H1 (cell line): ENCODE measurements at places on chromosomes 1 and 21. TPM values are rescaled to one million over a fixed set of nuclear protein-coding genes. Genes with fewer than 3 reads are reported as not detected.

Gene CNR2
- not detected in 2 replicates for total RNA-seq

DNA sequence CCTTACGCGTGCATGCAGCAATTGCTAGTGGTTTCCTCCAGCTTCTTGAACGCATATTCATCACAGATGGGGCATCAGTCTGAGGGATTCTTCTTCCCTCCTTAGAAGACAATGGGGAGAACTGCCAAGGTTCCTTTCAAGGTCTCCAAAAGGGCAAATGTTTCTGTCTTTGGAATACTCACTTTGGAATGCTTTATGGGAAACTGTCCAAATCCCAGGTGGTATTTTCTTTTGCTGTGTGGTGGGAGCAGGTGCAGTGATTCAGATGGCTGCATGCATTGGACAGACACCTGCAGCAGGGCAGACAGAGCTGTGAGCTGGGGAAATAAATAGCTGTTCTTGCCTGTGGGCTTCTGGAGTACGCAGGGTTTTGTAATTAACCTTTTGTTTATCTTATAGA is 40.5 kb downstream of the URB2 start:
- H3K27me3 ChIP-seq = no peaks in the 10 kb centered on the region
- H3K4me1 ChIP-seq = no peaks in the 10 kb centered on the region
- no peak for DNase-seq
- no peaks in the 10 kb centered on the region for H3K36me3 ChIP-seq
- no peak overlapping the region for H3K4me3 ChIP-seq

- no peaks in the 10 kb centered on the region for H3K27me3 ChIP-seq
- H3K27ac ChIP-seq = peak overlapping the region; percentile 17; the same call in 1 of the 2 replicates
- no peak for DNase-seq
- no peak overlapping the region for H3K4me3 ChIP-seq
Observed at GRCh38 chr1:9720785-9721605, 69.5 kb downstream of the PIK3CD start.

GRCh38 chr1:21955501-21956281 is 18.6 kb upstream of the HSPG2 start:
- no peak overlapping the region for H3K4me3 ChIP-seq
- no peaks in the 10 kb centered on the region for H3K27me3 ChIP-seq
- H3K27ac ChIP-seq = peak overlapping the region; percentile 29; the same call in 1 of the 2 replicates
- DNase-seq = no peak
- no peaks in the 10 kb centered on the region for H3K36me3 ChIP-seq

DNA sequence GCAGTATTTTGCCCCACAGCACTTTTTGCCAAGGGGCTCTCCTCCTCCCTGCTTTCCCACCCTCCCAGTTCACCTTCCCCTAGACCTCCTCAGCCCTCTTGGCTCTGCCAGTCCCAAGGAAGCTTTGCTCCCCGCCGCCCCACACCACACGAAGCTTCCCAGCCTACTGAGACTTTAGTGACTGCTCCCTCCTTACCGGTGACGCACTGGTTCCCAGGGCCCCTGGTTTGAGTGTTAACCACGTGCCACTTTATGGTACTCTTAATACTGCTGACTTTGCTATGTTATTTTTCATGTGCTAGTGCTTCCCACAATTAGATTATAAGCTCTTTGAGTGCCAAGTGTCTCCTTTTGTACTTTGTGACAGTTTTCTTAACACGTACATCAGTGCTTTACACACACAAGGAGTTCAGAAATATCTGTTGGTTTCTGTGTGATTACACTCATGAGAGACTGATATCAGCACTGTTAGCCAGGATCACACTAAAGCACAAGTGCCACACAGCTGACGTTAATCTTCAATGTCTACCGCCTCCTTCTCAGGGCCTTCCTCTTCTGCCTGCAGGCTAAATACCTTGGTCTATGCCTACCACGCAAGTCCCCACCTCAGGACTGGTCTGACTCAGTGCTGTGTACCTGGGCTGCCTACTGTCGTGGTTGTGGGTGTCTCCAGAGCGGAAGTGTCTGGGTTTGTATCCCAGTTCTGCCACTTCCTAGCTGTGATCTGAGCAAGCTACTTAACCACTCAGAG is 61.0 kb downstream of the DNTTIP2 start:
- H3K36me3 ChIP-seq = no peaks in the 10 kb centered on the region
- H3K27me3 ChIP-seq = no peaks in the 10 kb centered on the region
- H3K27ac ChIP-seq = no peak overlapping the region
- H3K4me3 ChIP-seq = no peak overlapping the region

Gene ROR1
- total RNA-seq = 70.3 and 73.6 TPM in 2 replicates

DNA sequence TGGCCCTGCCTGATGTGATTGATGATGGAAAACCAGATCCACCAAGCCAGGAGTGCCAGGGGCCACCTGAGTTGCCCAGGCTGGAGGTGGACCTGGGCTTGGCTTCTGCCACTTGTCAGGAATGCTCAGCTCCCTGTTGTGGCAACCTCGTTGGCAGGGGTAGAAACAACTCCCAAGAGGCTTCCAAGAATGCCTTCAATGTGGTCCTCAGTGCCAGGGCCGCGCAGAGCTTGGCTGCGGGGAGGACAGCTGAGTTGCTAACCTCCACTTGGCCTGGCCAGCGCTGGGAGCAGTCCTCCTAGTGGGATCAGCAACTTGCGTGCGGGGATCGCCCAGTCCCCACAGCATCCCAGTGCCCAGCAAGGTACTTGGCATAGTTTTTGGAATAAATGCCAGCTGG is 9.0 kb downstream of the MYOM3 start:
- no peaks in the 10 kb centered on the region for H3K36me3 ChIP-seq
- H3K4me3 ChIP-seq = no peak overlapping the region
- no peaks in the 10 kb centered on the region for H3K4me1 ChIP-seq
- no peak for DNase-seq

GRCh38 chr1:114756009-114756892 is 1.5 kb downstream of the CSDE1 start:
- H3K36me3 ChIP-seq = no peaks in the 10 kb centered on the region
- no peaks in the 10 kb centered on the region for H3K27me3 ChIP-seq
- DNase-seq = no peak
- H3K4me1 ChIP-seq = no peaks in the 10 kb centered on the region

DNA sequence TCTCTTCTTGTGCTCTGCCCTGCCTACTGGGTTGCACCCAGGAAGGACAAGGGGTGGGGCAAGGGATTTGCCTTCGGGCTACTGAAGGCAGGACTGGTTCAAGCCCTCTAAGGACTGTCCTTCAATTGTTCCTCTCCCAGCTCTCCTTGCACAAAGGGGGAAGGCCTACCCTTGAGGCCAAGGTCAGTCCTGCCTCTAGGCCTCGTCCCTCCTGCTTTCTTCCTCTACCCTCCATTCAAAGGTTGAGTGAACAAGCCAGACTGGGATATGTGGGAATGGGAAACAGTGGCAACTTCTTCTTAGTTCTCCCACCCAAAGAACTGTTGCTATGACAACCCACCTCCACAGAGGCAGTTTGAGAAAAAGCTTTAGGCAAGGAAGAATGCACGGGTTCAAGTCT is 2.7 kb downstream of the LURAP1 start:
- H3K36me3 ChIP-seq = no peaks in the 10 kb centered on the region; the same call in 1 of the 2 replicates
- no peak overlapping the region for H3K4me3 ChIP-seq
- no peak overlapping the region for H3K27ac ChIP-seq
- no peaks in the 10 kb centered on the region for H3K27me3 ChIP-seq

Gene C4BPA
- total RNA-seq = not detected in 2 replicates

DNA sequence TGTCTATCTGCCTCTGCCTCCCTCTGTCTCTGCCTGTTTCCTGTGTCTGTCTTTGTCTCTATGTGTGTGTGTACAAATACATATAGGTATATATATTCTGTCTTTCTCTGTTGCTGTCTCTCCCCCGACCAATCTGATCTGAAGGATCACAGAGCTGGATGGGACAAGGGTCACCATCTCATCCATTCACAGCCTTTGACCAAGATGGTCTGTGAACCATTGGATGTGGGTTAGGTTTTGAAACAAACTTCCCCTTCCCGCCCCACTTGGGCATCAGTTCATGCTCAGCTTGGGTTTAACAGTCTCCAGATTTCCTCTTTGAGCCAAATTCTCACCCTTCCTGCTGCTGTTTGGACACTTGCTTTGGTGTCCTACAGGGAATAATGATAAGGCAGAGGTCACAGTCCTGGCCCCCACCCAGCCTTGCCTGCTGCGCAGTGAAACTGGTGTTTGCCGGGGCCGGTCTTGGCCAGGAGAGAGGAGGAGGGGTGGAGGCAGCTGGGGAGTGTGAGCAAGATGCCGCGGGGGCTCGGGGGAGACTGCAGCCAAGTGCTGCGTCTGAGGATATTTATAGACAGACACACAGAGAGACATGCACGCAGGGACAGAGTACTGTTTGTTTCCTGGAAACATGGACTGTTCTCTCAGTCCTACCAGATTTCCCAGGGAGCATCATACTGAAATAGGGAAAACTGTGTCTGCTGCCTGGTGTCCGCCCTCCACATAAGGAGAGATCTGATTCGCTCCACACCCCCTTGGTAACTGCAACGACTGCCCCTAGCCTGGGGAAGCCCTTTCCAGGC is 27.0 kb upstream of the BTG2 start:
- H3K27me3 ChIP-seq = no peaks in the 10 kb centered on the region
- H3K4me1 ChIP-seq = peaks cover 3% of the 10 kb centered on the region
- H3K27ac ChIP-seq = no peak overlapping the region
- no peak for DNase-seq
- H3K4me3 ChIP-seq = peak overlapping the region; percentile 30; the same call in 1 of the 2 replicates
- no peaks in the 10 kb centered on the region for H3K36me3 ChIP-seq

GRCh38 chr1:25194572-25195020 is 37.7 kb downstream of the SYF2 start:
- no peaks in the 10 kb centered on the region for H3K27me3 ChIP-seq
- H3K4me1 ChIP-seq = 0 out of 2 replicates have a peak, but pooled peaks cover 2% of the 10 kb centered on the region
- H3K36me3 ChIP-seq = no peaks in the 10 kb centered on the region
- H3K27ac ChIP-seq = no peak overlapping the region
- DNase-seq = no peak

GRCh38 chr1:235648407-235648907 is 1.1 kb downstream of the GNG4 start:
- H3K36me3 ChIP-seq = no peaks in the 10 kb centered on the region
- DNase-seq = no peak
- no peaks in the 10 kb centered on the region for H3K27me3 ChIP-seq
- no peak overlapping the region for H3K27ac ChIP-seq
- peak overlapping the region; percentile 69 for H3K4me3 ChIP-seq

GRCh38 chr1:27562021-27562420 is 41.9 kb downstream of the AHDC1 start:
- no peak overlapping the region for H3K27ac ChIP-seq
- H3K27me3 ChIP-seq = no peaks in the 10 kb centered on the region
- H3K4me3 ChIP-seq = no peak overlapping the region
- no peak for DNase-seq
- no peaks in the 10 kb centered on the region for H3K36me3 ChIP-seq
- peaks cover 33% of the 10 kb centered on the region for H3K4me1 ChIP-seq

DNA sequence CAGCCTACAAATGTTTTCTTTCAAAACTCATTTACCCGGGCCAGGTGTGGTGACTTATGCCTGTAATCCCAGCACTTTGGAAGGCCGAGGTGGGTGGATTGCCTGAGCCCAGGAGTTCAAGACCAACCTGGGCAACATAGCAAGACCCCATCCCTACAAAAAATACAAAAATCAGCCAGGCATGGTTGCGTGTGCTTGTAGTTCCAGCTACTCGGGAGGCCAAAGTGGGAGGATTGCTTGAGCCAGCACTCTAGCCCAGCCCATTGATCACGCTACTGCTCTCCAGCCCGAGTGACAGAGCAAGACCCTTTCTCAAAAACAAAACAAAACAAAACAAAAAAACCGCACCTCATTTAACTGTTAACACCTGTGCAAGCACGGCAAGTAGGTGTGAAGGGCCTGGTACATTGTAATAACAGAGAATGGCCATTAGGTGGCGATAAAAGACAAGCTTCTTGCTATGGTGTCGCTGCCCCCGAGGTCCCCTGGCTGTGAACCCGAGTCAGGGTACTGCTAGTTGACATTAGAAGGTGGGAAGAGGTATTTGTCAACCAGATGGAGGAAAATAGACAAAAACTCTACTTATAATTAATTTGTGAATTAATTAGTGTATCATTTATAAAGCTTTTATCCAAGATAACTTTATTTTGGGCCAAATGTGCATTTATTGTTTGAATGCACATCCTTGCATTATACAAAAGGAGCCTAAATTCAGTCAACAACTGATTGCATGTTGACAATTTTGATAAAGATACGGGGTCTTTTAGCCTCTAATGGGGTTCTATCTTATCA is 66.5 kb downstream of the SH3BGR start:
- no peaks in the 10 kb centered on the region for H3K27me3 ChIP-seq
- H3K4me1 ChIP-seq = peaks cover 5% of the 10 kb centered on the region
- DNase-seq = peak; percentile 60
- no peak overlapping the region for H3K27ac ChIP-seq
- no peaks in the 10 kb centered on the region for H3K36me3 ChIP-seq
- no peak overlapping the region for H3K4me3 ChIP-seq

DNA sequence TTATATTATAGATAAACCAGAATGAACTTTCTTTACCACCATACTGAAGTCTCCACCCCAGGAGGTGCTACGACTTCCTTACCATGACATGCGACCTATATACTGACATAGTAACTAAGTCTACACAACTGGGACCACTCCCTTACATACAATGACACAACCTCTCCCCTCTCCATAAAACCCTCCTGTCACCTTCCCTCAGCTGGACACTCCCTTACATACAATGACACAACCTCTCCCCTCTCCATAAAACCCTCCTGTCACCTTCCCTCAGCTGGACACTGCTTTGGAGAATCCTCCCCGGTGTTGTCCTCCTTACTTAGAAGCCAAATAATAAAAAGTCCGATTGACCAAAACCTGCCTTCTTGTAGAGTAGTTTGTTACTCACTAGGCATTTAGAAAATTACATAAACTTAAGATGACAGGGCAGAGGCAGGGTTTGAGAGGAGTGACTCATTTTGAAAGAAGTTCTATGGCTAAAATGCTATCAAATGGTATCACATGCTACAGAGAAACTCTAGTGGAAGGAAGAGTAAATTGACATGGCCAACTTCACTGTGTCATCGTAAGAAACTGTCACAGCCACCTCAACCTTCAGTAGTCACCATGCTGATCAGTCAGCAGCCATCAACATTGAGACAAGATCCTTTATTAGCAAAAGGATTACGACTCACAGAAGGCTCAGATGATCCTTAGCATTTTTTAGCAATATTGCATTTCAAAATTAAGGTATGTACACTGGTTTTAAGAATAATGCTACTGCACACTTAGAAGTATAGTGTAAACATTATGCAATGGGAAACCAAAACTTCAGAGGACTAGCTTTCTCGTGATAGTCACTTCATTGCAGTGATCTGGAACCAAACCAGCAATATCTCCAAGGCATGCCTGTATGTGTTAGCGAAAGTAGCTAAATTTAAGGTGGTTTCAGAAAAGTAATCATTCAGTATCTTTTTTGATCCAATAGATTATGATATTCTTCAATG is 56.4 kb downstream of the AHCTF1 start:
- no peak for DNase-seq
- no peaks in the 10 kb centered on the region for H3K4me1 ChIP-seq
- no peak overlapping the region for H3K27ac ChIP-seq
- H3K27me3 ChIP-seq = no peaks in the 10 kb centered on the region

Gene ELAPOR1
- total RNA-seq = 1.2 TPM in 2 replicates

Gene LCE3D
- not detected in 2 replicates for total RNA-seq

DNA sequence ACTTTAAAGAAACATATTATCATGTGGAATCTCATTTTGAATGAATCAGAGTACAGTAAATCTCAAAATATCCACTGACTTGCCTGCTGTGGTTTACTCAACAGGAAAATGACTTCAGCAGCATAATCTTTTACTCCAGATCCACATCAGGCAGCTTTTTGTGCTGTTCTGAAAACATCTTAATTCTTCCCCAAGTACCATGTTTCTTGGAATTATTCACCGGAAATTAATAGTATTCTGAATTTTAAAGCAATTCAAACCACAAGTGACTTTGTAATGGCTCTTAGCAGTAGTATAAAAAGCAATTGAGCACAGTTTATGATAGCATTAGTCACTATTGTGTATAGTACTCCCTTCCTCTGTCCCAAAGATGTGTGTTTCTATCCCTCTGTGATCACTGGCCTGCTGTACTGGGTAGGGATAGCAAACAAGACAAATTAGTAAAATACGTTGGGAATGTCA is 64.2 kb upstream of the ERRFI1 start:
- no peak overlapping the region for H3K4me3 ChIP-seq
- no peaks in the 10 kb centered on the region for H3K27me3 ChIP-seq
- H3K27ac ChIP-seq = no peak overlapping the region
